Right lung (tissue), 10 donors: ENCODE measurements at places on chromosomes 5 and 9. TPM values are rescaled to one million over a fixed set of nuclear protein-coding genes. Genes with fewer than 3 reads are reported as not detected.

Gene ADRA1B
- polyA plus RNA-seq = 0.86 TPM

Gene TMEM171
- polyA plus RNA-seq = 0.12 TPM

Gene GRIN1
- 0.14 TPM for polyA plus RNA-seq

Gene FOXD4L6
- polyA plus RNA-seq = not detected

Gene SPATA9
- polyA plus RNA-seq = 2.0 TPM

Gene F2RL2
- 0.42 TPM for polyA plus RNA-seq

DNA sequence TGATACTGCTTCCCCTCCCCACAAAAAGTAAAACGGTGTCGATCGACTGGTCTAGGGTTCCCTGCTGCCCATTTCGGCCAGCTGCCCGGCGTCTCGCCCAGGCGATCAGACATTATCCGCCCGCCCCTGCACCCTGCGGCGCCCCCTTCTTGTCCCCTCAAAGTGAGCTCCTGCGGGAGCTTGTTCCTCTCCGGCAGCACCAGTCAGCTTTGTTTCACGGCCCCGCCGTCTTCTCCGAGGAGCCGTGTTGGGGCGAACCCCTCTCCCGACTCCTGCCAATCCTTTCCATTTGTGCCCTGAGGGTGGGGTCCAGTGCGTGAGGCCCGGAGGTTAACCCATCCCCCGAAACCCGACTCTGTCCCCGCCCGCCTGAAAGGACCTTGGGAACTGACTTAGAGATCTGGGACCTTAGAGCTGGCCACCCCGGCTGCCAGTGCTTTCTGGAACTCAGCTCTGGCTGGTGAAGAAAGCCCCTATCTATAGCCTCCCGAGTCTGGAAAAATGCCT is 518 bp downstream of the UBE2B start:
- DNase-seq = peak; percentile 49

- no peak for DNase-seq
Measured at GRCh38 chr5:139837711-139838380, 42.2 kb downstream of the PSD2 start.

DNA sequence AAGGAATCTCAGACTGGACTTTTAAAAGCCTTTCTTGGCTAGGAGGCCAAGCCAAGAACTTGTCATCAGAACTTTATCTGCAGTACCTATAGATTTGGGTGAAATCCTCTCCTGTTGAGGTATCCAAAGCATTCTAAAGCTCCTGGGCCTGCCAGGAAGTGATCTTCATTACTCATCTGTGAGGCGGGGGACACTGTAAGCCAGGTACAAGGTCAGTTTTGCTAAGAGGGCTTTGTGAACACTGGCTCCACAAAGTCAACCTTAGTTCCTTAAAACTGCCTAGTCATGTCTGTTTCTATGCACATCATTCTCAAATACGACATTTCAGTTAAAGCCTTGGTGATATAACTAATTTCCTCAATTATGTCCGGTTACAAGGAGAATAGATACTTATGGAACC is 236.7 kb downstream of the PIK3R1 start:
- no peak for DNase-seq

DNA sequence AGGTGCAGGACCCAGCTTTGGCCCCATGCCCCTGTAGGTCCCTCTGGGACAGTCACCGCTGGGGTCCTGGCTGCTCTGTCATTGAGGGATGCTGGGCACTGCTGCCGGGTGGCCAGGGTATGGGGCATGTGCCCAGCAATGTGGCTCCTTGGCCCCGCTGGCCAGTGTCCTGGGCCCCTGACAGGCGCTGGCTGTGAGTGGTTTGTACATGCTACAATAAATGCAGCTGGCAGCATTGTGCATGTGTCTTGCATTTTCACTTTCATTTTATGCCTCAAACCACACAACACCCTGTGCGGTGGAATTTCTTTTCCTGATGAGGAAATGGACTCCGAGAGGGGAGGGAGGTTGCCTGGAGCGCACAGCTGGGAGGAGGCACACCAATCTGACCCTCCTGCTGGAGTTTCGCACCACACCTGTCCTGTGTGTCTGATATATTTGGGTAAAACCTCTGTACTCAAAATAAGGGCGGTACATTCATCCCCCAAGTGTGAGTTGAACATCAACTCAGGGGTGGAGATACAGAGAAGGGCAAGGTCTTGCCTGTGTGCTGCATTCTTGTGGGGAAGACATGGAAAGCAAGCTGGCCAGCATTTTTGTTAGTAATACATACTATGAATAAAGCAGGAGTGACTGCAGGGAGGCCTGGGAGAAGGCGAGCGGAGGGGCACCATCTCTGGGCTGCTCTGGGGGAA is 11.7 kb downstream of the TSPAN17 start:
- no peak for DNase-seq

GRCh38 chr9:91419222-91420191 is 4.1 kb downstream of the NFIL3 start:
- DNase-seq = peak; percentile 38

DNA sequence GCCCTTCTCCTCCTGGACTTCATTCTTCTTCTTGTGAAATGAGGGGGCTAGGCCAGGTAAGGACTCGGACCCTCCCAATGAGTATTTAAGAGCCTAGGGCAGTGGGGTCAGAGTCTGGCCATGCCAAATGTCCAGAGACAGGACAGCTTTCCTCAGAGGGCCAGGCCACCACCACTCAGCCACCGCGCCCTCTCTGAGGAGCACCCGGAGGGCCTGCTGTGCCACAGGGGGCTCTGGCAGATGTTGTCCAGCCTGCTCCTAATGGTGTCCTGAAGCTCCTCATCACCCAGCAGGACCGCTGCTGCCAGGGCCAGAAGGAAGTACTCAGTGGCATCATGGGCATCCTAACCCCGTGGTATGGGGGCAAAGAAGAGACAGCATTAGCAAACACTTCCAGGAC is 58.3 kb downstream of the SH3TC2 start:
- no peak for DNase-seq

DNA sequence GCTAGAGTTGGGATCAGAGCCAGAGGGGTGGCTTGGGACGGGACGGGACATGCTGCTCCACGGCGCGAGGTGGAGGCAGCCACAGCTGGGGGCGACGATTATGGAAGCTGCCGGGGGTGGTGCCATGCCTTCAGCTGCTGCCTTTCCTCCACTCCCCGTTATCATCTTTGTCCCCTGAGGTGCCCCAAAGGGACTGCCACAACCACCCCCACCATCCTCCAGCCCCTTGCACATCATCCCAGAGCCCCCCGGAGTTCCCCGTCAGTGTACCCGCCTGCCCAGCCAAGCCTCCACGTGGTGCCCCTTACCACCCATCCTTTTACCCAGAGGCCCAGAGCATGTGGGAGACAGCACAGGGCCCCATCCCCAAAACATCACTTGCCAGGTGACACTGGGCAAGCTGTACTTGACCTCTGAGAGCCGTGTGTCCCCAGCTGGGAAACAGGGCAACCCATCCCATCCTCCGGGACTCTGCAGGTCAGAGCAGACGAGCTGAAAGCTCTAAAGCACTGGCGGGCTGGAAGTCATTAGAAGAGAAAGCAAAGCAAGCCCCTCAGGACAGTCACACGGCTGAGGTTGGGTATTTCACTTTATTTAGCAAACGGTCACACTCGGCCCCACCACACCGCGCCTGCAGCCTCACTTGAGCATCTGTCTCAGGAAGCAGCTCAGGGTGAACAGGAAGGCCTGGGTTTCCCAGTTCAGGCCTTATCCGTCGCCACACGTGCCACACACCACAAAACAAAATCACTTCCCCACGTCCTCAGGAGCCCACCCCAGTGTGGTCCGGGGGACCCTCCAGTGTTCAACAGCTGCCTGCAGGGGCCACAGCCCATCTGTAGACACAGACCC is 19.5 kb upstream of the MXD3 start:
- no peak for DNase-seq

GRCh38 chr5:148378670-148379069 is 5.1 kb upstream of the FBXO38 start:
- no peak for DNase-seq

- no peak for DNase-seq
Measured at GRCh38 chr5:14574891-14575508, 6.6 kb upstream of the OTULINL start.

- DNase-seq = no peak
Measured at GRCh38 chr5:131749138-131749537, 47.7 kb downstream of the FNIP1 start.

DNA sequence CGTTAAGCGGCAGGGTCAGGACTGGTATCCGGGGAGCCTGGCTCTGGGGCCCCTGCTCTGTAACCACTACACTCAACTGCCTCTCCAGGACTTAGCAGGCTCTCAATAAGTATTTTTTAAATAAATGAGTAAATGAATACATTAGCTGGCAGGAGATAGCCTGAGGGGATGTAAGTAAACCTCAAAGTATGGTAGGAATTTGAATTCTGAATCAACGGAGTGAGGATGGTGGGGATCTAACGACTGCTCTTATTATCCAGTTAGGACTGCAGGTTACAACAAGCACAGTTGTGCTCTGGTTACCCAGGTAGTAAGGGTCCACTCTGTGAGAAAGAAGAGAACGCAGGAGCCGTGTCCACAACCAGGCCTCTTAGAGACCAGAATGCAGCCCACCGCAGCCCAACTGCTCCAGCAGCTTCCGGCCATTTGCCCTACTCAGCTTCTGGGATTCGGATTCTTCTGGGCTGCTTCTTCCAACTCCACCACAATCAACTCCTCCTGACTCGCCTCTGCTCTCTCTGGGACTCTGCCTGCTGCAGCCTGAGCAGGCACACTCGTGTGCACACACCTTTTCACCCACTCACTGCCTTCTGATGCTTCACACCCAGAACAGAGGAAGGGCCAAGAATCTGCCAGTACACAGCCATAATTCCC is 52.6 kb downstream of the MED27 start:
- DNase-seq = no peak

DNA sequence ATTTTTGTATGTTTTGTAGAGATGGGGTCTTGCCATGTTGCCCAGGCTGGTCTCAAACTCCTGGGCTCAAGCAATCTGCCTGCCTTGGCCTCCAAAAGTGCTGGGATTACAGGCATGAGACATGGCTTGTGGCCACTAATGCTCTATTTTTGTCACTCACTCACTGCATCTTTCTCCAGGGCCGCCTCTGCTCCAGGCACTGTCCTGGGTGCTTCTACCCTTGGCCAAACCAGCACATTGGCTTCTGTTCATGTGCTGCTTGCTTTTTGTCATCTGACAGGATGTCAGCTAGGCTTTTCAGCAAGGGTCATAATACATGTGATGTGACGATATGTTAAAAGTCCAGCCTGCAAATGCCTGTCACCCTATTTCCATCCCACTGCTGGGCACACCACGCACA is 3.2 kb downstream of the ODF2 start:
- DNase-seq = no peak

- DNase-seq = no peak
Measured at GRCh38 chr9:137141050-137141810, 2.3 kb downstream of the GRIN1 start.

DNA sequence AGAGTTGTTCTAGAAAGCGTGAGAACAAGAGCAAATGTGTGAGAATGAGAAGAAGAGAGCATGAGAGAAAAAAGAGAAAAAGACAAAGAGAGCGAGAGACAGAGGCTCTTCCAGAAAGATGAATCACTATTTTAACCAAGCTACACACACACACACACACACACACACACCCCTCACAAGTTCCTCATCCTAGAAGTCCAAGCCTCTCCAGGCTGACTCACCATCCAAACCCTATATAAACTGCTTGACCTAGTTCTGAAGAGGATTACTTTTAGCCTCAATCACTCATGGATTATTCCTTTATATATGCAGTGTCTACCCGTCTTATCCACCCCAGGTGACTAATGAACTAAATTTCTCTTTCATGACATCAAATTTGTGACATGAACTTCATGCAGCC is 37.6 kb downstream of the C9orf57 start:
- no peak for DNase-seq

DNA sequence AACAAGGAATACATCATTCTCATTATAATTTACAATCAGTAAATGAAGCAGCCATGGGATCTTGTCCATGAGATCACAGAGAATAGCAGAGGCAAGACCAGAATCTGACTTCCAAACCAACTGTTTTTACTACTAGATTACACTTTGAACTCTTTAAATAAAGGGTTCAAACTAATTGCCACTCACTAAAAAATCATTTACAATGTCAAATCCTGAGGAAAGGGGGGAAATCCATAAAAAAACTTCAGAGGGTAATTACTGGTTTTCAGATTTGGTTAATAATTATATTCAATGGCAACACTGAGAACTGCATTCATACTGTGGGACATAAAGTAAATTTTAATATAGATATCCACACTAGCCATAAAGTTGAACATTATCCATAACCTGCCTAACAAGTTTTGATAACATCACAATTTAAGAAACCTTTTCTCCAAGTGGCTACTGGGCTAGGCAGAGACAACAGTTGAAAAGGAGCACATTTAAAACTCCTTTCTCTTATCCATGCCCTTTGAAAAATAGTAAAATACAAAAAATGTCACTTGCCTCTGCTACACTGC is 15.9 kb downstream of the PLPP1 start:
- no peak for DNase-seq

- DNase-seq = no peak
Measured at GRCh38 chr5:154278186-154278585, 87.7 kb downstream of the GALNT10 start.
